ENCODE measurements at places on chromosomes 11 and 22. TPM values are rescaled to one million over a fixed set of nuclear protein-coding genes. Genes with fewer than 3 reads are reported as not detected.
A peak's percentile ranks its signal among the peaks of the same experiment; 100 is the strongest.

PATE4 gene
- polyA plus RNA-seq: not detected

CRYBA4 gene
- polyA plus RNA-seq: 3.1 TPM

CYP2D6 gene
- 1.7 TPM for polyA plus RNA-seq

SHISA8 gene
- polyA plus RNA-seq: 0.35 TPM

SCGB1A1 gene
- polyA plus RNA-seq: not detected

ZNF280B gene
- 2.5 TPM for polyA plus RNA-seq

DNA sequence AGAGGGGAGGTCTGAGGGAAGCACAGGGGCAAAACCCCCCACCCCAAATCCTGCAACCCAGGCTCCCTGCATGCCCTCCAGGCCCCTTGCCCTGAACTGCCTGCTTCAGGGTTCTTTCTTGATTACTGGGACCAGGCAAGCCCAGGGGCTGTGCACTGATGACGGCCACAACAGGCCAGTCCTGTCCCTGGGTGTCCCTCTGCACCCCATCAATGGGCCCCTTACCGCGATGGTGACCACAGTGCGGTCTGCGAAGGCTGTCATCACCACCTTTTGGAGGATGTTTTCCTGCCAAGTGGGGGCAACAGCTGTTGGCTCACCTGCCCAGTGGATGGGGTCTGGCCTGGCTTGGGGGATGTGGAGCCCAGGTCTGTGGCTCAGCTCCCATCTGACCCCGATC lies 5.0 kb upstream of the KCNJ11 start:
- DNase-seq: no peak

DNA sequence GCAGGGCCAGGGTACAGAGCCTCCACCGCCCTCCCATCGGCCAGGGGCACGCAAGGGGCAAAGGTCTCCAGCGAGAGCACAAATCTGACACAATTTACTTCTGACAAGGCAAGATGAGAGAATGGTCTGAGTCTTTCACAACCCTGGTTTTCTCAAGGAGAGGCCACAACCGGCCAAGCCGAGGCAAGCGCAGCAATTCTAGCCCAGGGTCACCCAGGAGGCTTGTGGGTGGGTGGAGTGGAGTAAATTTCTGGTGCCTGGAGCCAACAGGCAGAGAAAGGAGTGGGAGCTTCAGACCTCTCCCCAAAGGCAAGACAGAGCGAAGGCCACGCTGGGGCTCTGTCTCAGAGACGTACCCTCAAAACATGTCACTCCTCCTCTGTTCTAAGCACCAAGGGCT lies 9.3 kb downstream of the LARGE2 start:
- no peak for DNase-seq

DNA sequence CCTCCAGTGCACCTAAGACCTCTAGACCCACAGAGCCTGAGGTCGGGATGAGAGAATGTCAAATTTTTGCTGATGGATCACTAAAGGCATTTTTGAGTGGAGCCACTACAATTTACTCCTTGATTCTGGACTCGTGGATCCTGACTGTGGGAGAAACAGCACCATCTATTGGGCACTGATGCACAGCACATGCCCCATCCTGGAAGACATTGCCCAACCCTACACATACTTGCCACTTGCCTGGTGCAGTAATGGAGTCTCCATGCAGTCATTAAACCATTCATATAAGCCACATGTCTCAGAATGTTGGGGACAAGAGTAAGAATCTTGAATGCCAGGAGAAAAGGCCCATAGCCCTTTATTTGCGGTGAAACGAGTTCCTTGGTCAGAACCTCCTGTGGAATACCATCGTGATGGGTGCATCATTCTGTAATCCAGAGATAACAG lies 103.9 kb downstream of the GGTLC2 start:
- no peak for DNase-seq

DNA sequence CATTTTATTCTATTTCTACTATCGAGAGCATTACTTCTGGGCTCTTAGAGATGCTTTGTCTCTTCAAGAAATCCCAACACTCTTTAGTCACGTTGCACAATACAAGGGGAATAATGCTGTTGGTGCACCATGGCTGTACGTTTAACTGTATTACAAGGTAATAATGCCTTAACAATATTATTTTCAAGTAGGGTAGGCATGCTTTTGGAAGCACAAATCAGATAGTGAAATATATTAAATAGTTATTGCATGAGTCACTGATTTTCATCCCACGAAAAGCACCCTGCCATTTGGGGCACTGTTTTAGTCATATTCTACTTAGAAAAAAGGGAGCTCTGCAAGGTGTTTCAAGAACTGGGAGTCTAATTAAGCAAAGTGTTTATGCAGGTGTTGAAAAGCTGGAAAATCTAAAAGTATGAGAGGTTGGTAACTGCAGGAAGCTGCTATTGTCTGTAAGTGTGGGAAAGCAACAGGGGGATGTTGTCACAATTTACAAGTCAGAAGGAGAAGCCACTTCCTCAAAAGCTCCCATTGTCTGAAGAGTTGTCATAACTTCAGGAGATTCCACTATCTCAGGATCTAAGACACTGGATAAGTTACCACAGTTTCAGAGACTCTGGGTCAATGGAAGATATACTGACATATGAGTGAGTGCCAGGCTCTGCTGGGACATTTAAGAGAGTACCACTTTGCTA lies 218.2 kb downstream of the JRKL start:
- DNase-seq: peak; percentile 10

DNA sequence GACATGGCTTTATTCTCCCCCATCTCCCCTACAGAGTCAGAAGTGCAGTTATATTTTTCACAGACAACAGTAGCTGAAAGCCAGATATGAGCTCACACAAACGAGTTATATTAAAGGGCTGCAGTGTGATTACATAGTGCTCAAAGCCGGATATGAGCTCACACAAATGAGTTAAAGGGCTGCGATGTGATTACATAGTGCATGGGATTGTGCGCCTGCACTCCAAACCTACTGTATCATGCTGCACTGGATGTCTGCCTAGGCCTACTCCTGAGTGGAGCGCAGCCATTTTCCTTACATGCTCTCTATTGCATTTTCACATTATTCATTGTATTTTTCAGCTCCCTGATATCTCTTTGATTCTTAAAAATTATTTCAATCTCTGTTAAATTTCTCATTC lies 414.6 kb upstream of the LARGE1 start:
- DNase-seq: no peak

GRCh38 chr11:122749005-122749687 lies 89.2 kb upstream of the CRTAM start:
- no peak for DNase-seq

- no peak for DNase-seq
Measured at GRCh38 chr11:113184498-113184897, 129.9 kb upstream of the TTC12 start.

DNA sequence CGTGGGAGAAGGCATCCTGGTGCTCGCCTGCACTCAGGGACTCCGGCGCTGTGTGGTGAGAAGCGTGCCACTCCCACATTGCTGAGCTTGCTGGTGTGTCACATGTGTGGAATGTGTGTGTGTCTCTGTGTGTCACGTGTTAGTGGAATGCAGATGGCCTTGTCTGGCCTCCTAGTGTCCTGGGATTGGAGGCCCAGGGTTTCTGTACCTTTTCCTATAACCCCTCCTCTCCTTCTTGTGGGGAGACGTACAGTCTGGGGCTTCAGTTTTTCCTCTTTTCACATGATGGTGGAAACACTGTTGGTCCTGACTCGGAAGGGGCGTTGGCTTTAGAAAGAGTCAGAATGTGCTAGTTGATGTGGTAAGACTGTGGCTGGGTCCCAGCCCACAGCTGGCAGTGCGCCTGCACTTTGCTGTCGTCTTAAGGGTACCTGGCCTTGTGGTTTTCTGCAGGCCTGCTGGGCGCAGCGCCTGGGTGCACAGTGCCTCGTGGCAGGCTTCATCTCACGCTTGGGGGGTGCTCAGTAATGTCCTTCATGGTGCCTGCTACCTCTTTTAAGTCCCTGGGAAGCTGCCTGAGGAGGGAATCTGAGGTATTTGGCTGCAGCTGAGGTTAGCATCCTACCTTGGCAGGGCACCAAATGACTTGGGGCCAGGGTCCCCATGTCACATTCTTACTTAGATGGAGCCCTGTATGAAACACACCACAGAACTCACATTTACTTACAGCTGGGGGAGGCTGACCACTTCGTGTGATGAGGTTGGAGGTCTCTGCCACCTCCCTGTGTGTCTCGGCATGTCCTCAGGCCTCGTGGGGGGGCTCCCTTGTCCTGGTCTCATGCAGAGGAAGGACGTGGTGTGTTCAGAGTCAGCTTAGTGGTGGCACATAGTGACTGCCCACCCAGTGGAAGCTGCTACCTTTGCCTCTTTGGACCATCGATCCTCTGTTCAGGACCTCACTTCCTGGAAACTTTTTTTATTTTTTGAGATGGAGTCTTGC lies 61.9 kb downstream of the MED15 start:
- no peak for DNase-seq

DNA sequence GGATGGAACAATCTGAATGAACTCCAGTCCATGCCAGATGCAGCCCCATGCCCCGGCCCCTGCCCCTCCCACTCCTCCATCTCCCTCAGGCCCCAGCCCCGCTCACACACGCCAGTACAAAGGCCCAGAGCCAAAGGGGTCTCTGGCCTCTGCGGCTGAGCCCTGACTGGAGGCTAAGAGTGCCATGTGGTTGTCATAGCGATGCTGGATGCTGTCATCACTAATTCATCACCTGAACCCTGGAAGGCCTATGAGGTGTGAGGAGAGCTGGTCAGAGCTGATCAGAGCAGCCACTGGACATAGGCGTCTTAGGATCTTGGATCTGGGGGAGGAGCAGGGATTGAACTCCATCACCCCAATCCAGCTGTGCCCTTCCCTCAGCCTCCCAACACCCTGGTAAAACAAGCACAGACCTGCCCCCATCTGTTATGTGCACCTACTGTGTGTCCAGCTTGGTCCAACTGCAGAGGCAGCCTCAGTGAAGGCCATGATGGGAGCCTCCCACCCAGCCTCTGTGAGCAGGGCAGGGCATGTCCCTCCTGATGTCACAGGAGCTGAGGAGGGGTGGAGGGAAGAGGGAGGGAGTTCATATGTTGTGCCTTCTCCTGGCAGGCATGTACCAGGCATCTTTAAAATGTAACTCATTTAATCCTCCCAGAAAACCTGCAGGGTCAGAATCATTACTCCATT lies 16.7 kb downstream of the PDE2A start:
- DNase-seq: no peak

DNA sequence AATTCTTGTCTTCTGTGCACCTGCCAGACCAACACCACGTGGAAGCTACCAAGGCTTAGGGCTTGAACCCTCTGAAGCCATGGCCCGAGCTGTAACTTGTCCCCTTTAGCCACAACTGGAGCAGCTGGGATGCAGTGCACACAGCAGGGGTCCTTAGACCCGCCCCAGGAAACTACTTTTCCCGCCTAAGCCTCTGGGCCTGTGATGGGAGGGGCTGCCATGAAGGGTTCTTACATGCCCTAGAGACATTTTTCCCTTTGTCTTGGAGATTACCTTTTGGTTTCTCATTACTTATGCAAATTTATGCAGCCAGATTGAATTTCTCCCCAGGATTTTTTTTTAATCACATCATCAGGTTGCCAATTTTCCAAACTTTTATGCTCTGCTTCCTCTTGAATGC lies 9.7 kb downstream of the PATE3 start:
- DNase-seq: peak; percentile 10

- no peak for DNase-seq
Measured at GRCh38 chr11:130826572-130826971, 89.7 kb downstream of the SNX19 start.

DNA sequence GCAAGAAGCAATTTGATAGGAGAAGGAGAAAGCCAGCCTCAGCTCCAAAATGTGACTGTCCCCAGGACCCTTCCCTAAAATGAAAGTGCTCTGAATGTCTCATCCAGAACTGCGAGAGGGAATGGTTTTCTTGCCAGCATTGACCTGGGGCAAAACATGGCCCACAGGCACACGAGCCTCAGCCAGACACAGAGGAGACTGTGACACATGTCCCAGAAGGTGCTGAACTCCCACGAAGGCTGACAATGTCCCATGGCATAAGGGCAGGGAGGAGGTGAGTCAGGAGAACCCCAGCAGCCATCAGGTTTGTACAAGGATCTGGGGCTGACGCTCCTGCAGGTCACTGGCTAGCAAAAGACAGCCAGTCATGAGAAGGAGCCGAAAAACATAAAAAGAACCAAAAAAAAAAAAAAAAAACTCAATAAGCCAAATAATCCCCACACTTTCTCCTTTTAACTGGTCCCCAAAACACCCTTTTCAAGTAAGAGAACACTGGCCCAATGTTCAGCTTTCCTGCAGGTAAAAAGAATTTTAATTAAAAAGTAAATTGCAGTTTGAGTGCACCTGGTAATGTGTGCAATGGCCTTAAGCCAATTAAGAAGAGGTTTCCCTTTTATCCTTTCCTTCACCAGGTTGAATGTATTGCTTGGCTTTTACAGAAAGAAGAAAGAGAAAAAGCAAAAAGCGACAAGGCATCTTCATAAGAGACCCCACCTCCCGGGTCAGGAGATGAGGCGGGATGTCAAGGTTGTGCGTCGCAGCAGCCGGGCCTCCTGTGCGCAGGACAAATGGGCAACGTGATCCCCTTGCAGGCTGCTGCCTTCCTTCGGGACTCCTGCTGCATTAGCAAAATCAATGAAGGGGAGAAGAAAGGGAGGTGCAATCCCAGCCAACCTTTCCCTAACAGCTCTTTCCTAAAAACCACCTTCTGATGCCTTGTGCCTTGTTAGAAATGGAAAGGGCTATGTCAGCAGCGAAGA lies 43.6 kb downstream of the GALNT18 start:
- DNase-seq: no peak

DNA sequence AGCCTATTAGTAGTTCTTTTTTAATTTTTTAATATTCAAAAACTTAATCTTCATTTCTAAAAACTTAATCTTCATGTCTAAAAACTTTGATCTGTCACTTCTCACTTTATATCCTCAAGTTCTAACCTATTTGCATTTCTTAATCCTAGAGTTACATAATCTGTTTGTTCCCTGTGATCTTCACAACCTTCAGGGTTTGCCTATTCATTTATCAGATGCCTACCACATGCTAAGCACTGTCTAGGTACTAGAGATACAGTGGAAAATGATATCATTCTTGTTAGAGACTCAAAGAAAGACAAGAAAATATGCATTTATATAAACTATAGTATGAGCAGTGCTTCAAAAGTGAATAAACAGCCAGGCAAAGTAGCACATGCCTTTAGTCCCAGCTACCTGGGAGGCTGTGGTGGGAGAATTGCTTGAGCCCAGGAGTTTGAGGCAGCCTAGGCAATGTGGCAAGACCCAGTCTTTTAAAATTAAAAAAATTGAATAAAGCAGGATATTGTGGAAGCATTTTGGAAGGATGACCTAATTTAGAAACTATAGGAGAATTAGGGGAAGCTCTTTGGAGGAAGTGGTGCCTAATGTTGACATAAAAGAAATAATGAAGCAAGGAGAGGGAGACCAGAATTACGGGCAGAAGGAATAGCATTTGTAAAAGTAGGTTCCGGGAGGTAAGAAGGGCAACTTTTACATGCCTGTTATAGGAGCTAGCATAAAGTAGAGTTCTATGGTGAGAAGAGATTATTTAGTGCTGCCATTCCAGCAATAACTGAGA lies 54.4 kb upstream of the GRK2 start:
- no peak for DNase-seq

- no peak for DNase-seq
Measured at GRCh38 chr11:6307876-6308275, 12.4 kb downstream of the CAVIN3 start.
